Heart right ventricle (tissue), 16 donors: ENCODE measurements at places on chromosomes 11 and 22. TPM values are rescaled to one million over a fixed set of nuclear protein-coding genes. Genes with fewer than 3 reads are reported as not detected.

The OR8U1 gene
- total RNA-seq, result not detected

The POU2AF1 gene
- total RNA-seq, result 0.08 TPM

The CD151 gene
- total RNA-seq, result 286 TPM

The PICK1 gene
- total RNA-seq, result 20.9 TPM

The ASPHD2 gene
- not detected for total RNA-seq

The YAP1 gene
- total RNA-seq, result 56.5 TPM

The EFCAB6 gene
- total RNA-seq, result 3.1 TPM

- H3K27ac ChIP-seq, result no peak overlapping the region
- DNase-seq, result no peak
- no peak overlapping the region for H3K4me3 ChIP-seq
- no peaks in the 10 kb centered on the region for H3K27me3 ChIP-seq
- H3K36me3 ChIP-seq, result no peaks in the 10 kb centered on the region
- H3K4me1 ChIP-seq, result peaks cover 11% of the 10 kb centered on the region
These were observed 42.0 kb downstream of the IGLL5 start for GRCh38 chr22:22929381-22930221.

GRCh38 chr11:65852508-65853245 is 5.3 kb downstream of the CFL1 start:
- no peak for DNase-seq
- H3K4me3 ChIP-seq, result no peak overlapping the region
- no peak overlapping the region for H3K27ac ChIP-seq
- no peaks in the 10 kb centered on the region for H3K27me3 ChIP-seq

GRCh38 chr22:49824185-49824925 is 3.3 kb downstream of the BRD1 start:
- no peak overlapping the region for H3K4me3 ChIP-seq
- H3K27ac ChIP-seq, result no peak overlapping the region
- H3K36me3 ChIP-seq, result peaks cover 35% of the 10 kb centered on the region
- peaks cover 55% of the 10 kb centered on the region for H3K4me1 ChIP-seq
- H3K27me3 ChIP-seq, result no peaks in the 10 kb centered on the region

DNA sequence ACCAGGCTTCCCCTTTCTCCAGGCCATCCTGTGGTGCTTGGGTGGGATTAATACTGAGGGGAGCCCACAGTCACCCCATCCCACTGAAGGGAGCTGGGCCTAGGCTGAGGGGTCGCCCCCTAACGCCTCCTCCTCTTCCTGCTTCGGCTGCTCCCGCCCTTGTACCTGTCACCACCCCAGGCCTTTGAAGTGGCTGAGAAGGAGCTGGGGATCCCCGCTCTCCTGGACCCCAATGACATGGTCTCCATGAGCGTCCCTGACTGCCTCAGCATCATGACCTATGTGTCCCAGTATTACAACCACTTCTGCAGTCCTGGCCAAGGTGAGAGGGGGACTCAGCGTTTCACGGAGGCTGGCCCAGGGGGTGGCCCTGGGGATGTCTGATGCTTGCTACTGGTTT is 6.1 kb downstream of the MICALL1 start:
- no peak overlapping the region for H3K4me3 ChIP-seq
- H3K27me3 ChIP-seq, result no peaks in the 10 kb centered on the region

GRCh38 chr22:43482318-43482625 is 70.5 kb downstream of the MPPED1 start:
- no peaks in the 10 kb centered on the region for H3K36me3 ChIP-seq
- no peak for DNase-seq

GRCh38 chr11:77617892-77618291 is 19.7 kb downstream of the CLNS1A start:
- no peak overlapping the region for H3K4me3 ChIP-seq
- H3K4me1 ChIP-seq, result no peaks in the 10 kb centered on the region
- no peak overlapping the region for H3K27ac ChIP-seq
- H3K36me3 ChIP-seq, result peaks cover 5% of the 10 kb centered on the region
- no peak for DNase-seq

DNA sequence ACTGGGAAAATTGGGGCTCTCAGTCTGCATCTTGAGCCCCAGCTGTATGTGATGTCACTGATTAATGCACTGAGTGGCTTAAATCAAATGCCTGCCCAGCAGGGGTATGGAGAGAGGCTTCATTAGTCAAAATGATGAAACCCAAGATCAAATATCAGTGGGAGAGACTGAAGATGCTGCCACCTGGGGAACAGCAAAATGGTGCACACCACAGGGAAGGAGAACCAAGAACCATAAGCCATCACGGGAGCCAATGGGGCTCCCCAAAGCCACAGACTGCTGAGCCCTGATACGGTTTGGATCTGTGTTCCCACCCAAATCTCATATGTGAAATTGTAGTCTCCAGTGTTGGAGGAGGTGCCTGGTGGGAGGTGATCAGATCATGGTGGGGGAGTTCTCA is 85.6 kb downstream of the CTTN start:
- no peak for DNase-seq
- no peaks in the 10 kb centered on the region for H3K36me3 ChIP-seq
- no peak overlapping the region for H3K4me3 ChIP-seq
- no peaks in the 10 kb centered on the region for H3K4me1 ChIP-seq

- no peak for DNase-seq
- no peaks in the 10 kb centered on the region for H3K4me1 ChIP-seq
- no peak overlapping the region for H3K4me3 ChIP-seq
- H3K27ac ChIP-seq, result no peak overlapping the region
- no peaks in the 10 kb centered on the region for H3K27me3 ChIP-seq
These were observed 431.1 kb upstream of the ANO3 start for GRCh38 chr11:25900814-25901213.

GRCh38 chr11:67412495-67413179 is 2.8 kb upstream of the CARNS1 start:
- no peaks in the 10 kb centered on the region for H3K36me3 ChIP-seq
- H3K4me3 ChIP-seq, result no peak overlapping the region
- peaks cover 50% of the 10 kb centered on the region for H3K27me3 ChIP-seq
- peaks cover 44% of the 10 kb centered on the region for H3K4me1 ChIP-seq
- H3K27ac ChIP-seq, result no peak overlapping the region

GRCh38 chr22:31393893-31394292 is 5.5 kb upstream of the DRG1 start:
- no peaks in the 10 kb centered on the region for H3K4me1 ChIP-seq
- H3K36me3 ChIP-seq, result no peaks in the 10 kb centered on the region
- no peak for DNase-seq
- no peaks in the 10 kb centered on the region for H3K27me3 ChIP-seq
- H3K4me3 ChIP-seq, result no peak overlapping the region
- no peak overlapping the region for H3K27ac ChIP-seq
